Omental fat pad (tissue), 4 donors: ENCODE measurements at places on chromosomes 1 and 21. TPM values are rescaled to one million over a fixed set of nuclear protein-coding genes. Genes with fewer than 3 reads are reported as not detected.

DNA sequence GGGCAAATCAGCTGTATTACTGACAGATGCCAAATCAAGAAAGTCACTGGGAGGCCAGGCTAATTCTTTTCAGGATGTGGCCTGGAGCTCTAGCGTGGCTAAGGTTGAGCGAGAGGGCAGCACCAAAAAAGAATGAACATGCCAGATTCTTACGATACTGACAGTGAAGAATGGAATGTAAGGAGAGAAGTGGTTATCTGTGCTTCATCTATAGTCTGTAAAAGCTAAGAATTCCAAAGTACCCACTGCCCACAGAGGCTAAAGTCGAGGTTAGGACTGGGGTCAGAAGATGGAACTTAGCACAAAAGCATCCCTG is 32.7 kb downstream of the TFAP2E start:
- no peak for DNase-seq

GRCh38 chr1:85708829-85709227 is 595 bp upstream of the ZNHIT6 start:
- no peak for DNase-seq

- DNase-seq, result no peak
These were observed 10.9 kb upstream of the GSTM3 start for GRCh38 chr1:109751531-109752260.

GRCh38 chr1:244361764-244362473 is 89.8 kb downstream of the ADSS2 start:
- DNase-seq, result no peak

GRCh38 chr1:195576641-195577040 is 1031.6 kb downstream of the KCNT2 start:
- no peak for DNase-seq

- no peak for DNase-seq
These were observed 3.6 kb downstream of the SCNN1D start for GRCh38 chr1:1283821-1284220.

- no peak for DNase-seq
These were observed 16.9 kb downstream of the RGS1 start for GRCh38 chr1:192592517-192592916.

DNA sequence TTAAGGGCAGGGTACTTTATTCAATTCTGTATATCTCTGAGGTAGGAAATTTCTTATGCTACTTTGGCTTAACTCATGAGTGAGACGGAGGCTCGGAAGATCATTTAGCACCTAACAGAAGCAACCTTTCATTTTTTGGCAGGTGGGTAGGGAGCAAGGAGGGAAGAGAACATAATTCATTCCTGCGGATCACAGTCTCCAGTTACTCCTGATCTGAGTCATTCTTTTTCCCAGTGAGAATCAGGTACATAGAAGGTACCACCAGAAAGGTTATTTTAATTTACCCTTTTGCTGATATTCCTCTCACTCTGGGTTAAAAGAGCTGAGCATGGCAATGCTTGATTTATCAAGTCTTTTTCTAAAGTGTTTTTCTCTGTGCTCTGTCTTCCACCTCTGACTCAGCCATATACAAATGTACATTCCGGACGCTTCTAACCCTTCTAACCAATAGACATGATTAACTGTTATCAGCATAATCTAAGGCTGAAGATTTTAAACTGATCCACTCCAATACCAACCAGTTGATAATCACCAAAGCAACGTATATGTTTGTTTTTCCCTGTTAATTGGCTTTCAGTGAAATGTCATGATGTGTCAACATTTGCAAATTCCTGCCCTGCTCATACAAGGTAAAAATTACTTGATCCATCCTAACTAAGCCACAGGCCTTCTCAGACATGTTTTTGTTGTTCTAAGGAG is 271.7 kb downstream of the DUSP10 start:
- DNase-seq, result no peak

C1QB gene
- total RNA-seq, result 692 TPM

LRRC53 gene
- not detected for total RNA-seq

SPRR2G gene
- not detected for total RNA-seq
